ENCODE measurements at places on chromosomes 6 and 20. TPM values are rescaled to one million over a fixed set of nuclear protein-coding genes. Genes with fewer than 3 reads are reported as not detected.

RFX6 gene
- total RNA-seq: not detected

DNA sequence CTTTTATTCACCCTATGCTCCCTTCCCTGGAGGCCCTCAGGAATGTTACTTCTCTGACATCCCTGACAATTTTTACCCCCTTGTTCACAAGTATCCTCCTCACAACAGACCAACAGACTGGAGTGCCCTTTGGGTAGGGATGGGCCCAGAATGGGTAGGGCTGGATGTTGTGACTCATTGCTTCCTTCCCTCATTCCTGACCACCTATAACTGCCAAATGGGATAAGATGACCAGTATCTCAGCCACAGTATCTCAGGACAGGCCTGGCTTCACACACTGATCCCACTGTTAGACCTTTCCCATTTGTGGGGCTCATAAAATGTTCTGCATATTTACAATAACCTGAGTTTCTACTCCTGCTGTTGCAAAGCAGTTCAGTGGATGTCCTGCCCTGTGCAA, 223.0 kb upstream of the LRFN2 start:
- no peak for DNase-seq

CD24 gene
- 6.4 TPM for total RNA-seq

GRCh38 chr6:117194978-117195377, 70.4 kb upstream of the VGLL2 start:
- no peak for DNase-seq

EDN1 gene
- total RNA-seq: 376 TPM

DNA sequence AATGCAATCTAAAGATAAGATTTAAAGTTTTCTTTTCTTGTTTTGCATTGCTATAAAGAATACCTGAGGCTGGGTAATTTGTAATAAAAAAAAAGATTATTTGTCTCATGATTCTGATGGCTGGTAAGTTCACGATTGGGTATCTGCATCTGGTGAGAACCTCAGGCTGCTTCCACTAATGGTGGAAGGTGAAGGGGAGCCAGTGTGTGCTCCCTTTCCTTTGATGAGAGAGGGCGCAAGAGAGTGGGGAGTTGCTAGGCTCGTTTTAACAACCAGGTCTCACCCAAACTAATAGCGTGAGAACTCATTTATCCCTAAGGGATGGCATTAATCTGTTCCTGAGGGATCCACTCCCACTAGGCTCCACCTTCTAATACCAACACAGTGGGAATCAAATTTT, 353.2 kb downstream of the BTBD3 start:
- no peak for DNase-seq

- no peak for DNase-seq
These were observed 70.2 kb upstream of the TBC1D7 start for GRCh38 chr6:13398421-13398994.

DNA sequence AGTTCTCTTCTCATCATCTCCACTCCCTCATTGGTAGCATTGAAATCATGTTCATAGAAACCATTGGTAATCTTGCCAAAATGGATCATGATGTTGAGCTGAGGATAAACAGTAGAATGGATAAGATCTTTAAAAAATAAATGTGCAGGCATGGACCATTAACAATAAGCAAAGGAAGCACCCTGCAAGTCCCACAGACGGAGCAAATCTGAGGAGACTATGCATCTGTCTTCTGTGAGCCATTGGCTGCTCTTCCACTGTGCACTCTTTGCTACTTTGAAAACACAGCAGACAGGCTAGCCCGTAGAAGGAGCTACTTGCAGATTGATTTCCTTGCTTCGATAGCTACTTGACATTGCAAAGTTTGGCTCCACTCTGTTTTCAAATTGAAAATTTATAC, 535.0 kb downstream of the PKHD1 start:
- DNase-seq: no peak

- DNase-seq: no peak
These were observed 9.3 kb downstream of the MAP3K5 start for GRCh38 chr6:136783021-136783420.

ABHD16B gene
- not detected for total RNA-seq

DNA sequence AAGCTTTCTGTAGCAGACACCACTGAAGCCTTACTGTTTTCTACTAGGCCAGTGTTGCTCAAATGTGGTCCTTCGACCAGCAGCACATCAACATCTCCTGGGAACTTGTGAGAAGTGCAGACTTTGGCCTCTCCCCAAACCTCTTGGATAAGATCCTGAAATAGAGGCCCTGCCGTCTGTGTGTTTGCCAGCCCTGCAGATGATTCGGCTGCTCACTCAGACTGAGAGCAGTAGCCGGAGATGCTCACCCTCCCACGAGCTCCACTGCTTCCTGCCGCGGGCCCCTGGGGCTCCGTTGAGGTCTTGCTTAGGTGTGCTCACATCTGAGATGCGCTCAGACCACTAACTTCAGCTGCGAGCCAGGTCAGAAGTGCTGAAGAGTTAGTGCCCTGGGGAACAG, 129.5 kb upstream of the SSTR4 start:
- no peak for DNase-seq

DNA sequence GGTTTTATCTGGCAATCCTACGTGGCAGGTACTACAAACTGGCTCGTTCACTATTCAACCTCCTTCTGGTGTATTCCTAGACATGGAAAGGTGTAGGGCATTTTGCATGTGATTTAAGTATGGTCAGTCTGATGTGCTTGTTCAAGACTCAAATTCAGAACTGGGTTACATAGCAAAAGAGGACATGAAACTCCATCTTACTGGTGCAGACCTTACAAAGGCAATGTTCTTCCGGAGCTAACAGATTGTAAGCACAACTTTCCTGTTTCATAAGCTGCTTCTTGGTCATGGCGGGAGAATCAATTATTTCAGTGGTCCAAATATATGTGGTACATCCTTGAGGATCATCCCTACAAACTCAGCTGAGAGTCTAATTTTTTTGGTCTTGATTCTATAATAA, 703.4 kb downstream of the EPM2A start:
- DNase-seq: no peak

- no peak for DNase-seq
These were observed 40.5 kb upstream of the JARID2 start for GRCh38 chr6:15205321-15205720.

TGM2 gene
- 448 TPM for total RNA-seq

PAX1 gene
- total RNA-seq: not detected

TCF15 gene
- total RNA-seq: 20.4 TPM

GRCh38 chr6:97097068-97098047, 172.8 kb downstream of the KLHL32 start:
- no peak for DNase-seq

GRCh38 chr20:21509597-21510371, 4.1 kb downstream of the NKX2-2 start:
- DNase-seq: no peak

GRCh38 chr20:41213150-41213820, 75.9 kb downstream of the PLCG1 start:
- DNase-seq: no peak

DNA sequence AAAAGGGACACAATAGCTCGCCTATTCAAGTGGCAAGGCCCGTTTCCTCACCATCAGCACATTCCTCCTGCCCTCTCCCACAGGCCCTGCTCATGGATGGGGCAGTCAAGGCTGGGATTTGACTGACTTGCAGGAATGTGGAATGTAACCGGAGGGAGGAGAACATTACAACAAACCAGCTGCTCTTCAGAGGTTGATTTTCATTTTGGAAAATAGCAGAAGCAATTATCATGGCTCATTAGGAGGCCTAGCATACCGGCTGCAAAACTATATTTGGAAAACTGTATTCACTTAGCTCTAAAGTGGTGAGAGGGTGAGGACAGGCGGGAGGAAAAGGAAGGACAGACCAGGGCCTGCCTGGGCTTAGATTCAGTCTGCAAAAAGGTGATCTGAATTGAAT, 283.7 kb downstream of the CD83 start:
- DNase-seq: no peak

DNA sequence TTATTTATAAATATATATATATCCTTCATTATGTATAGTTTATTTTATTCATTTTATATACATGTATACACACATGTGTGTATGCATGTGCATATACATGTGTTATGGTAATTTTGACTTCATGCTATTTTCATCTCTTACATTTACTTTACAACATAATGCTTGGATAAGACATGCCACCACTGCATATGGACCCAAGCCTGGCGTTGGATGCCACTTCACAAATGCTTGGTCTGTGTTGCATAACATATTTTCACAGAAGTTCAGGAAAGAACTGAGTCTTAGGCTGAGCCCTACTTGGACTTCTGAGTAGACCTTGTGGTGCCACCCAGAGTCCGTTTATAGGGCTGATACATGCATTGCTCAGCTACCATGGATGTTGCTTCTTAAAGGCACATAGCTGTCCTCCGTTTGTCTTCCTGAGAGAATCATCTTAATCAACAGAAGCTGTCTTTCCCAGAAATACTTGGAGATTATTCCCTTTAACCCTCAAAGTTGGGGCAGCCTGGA, 337.8 kb downstream of the BTBD3 start:
- no peak for DNase-seq

DNA sequence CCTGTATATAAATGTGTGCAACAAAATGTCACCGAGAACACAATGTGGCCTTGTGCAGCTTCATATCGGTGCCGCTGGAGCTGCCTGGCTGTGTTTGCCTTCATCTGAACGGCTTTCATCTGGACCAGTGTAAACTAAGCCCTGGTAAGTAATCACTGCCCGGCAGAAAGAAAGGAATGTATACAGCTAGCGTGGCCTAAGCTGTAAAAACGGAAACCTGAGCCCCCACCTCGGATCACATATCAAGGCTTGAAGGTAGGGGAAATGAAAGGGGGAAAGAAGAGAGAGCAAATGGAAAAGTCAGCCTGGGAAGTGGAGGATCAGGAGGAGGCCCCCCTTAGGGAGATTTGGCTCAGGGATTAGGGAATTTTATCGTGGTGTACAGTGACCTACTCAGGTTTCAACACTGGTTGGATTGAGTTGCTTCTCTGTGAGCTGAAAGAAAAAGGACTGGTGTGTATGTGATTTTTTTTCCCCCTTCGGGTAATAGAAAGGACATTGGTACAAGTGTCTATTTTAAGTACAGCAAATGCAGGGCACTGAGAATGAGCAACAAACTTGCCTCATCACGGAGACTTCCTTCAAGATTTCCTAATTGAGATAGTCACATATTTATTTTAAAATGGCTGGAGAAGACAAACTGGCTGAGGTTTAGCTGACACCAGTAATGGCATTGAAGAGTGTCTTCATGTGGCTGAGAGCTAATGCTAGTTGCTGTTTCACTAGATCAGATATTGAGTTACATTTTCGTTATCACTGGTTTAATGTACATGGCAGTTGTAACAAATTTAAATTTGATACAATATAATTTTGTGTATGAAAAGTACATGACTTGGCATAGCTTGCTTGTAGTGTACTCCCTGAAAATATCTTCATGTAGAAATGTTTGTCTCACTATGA, 3.5 kb downstream of the SOBP start:
- no peak for DNase-seq

- no peak for DNase-seq
These were observed 168.5 kb upstream of the AKAP12 start for GRCh38 chr6:151071295-151071694.

- DNase-seq: peak; percentile 3
These were observed 31.4 kb upstream of the FBXO9 start for GRCh38 chr6:53033764-53034163.

- DNase-seq: no peak
These were observed 652.3 kb upstream of the FLRT3 start for GRCh38 chr20:14989535-14990290.

- DNase-seq: no peak
These were observed 57.3 kb downstream of the FAM83B start for GRCh38 chr6:54903884-54904283.

DNA sequence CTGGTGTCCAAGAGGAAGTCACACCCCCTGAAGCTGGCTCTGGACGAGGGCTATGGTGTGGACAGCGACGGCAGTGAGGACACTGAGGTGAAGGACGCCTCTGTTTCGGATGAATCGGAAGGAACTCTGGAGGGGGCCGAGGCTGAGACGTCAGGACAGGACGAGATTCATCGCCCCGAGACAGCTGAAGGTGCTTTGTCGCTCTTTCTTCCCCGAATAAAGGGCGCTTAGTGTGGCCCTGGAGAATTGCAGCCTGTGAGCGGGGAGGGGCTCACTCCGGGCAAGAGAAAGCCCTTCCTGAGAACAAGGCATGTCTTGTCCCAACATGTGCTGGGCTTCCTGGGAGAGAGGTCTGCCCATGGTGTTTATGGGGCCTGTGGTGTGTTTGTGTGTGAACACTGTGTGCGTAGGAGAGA, 41.4 kb downstream of the MYT1 start:
- no peak for DNase-seq

GRCh38 chr20:47440857-47441773, 60.6 kb upstream of the NCOA3 start:
- DNase-seq: no peak

- no peak for DNase-seq
These were observed 25.2 kb downstream of the PYGB start for GRCh38 chr20:25273046-25273445.

DNA sequence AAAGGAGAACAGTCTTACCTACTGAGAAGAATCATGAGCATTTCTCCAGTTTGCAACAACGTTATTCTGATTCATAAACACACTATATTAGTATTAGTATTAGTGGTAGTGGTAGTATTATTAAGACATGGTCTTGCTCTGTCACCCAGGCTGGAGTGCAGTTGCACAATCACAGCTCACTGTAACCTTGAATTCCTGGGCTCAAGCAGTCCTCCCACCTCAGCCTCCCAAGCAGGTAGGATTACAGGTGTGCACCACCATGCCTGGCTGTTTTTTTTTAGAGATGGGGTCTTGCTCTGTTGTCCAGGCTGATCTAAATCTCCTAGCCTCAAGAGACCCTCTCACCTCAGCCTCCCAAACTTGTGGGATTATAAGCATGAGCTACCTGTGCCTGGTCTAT, 363.5 kb downstream of the SAMD5 start:
- no peak for DNase-seq

GRCh38 chr20:36150847-36151539, 3.5 kb upstream of the EPB41L1 start:
- no peak for DNase-seq

C6orf52 gene
- 3.4 TPM for total RNA-seq

- DNase-seq: no peak
These were observed 51.6 kb upstream of the MLIP start for GRCh38 chr6:54059683-54060082.

- DNase-seq: no peak
These were observed 71.3 kb downstream of the HACE1 start for GRCh38 chr6:104788400-104788799.

GRCh38 chr6:26215585-26216358, 128.5 kb downstream of the HFE start:
- no peak for DNase-seq

GRCh38 chr6:54044059-54044458, 67.2 kb upstream of the MLIP start:
- no peak for DNase-seq

GRCh38 chr20:62303340-62304226, 786 bp downstream of the ADRM1 start:
- DNase-seq: no peak

FKBP1C gene
- total RNA-seq: 0.73 TPM

GRCh38 chr20:25486377-25486776, 78.9 kb downstream of the GINS1 start:
- no peak for DNase-seq

GRCh38 chr20:63692436-63693082, 3.9 kb upstream of the TNFRSF6B start:
- no peak for DNase-seq

LST1 gene
- total RNA-seq: 0.87 TPM

GRCh38 chr6:167757249-167757648, 69.5 kb upstream of the AFDN start:
- DNase-seq: no peak

GPR6 gene
- not detected for total RNA-seq
